ENCODE measurements at places on chromosomes 6 and 20. TPM values are rescaled to one million over a fixed set of nuclear protein-coding genes. Genes with fewer than 3 reads are reported as not detected.

Gene SNAI1
- 0.54 TPM for total RNA-seq

Gene LAMA2
- 13.3 TPM for total RNA-seq

Gene KCNK5
- total RNA-seq = not detected

Gene BCAS1
- total RNA-seq = under 0.01 TPM

Gene BPIFA1
- total RNA-seq = not detected

DNA sequence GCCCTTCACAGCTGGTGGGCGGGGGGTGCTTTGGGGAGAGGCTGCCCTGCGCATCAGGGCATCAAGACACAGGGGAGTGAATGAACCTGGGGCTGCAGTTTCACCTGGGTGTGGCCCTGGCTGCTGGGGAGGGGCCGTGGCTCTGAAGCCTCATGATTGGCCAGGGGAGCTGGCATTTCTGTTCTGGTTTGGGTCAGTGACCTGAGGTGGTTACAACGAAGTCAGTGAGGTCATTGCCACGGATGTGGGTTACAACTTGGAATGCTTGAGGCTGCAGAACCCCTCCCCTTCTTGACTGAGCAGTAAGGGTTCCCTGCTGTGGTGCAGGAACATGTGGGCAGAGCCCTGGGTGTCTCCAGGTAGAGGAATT lies 3.0 kb downstream of the TCEA2 start:
- no peak overlapping the region for H3K27ac ChIP-seq
- H3K4me1 ChIP-seq = peaks cover 27% of the 10 kb centered on the region
- H3K4me3 ChIP-seq = no peak overlapping the region
- peaks cover 4% of the 10 kb centered on the region for H3K36me3 ChIP-seq
- H3K27me3 ChIP-seq = no peaks in the 10 kb centered on the region

GRCh38 chr20:63977739-63978276 lies 1.6 kb downstream of the SAMD10 start:
- DNase-seq = peak; percentile 88
- H3K4me1 ChIP-seq = peaks cover 39% of the 10 kb centered on the region
- no peak overlapping the region for H3K27ac ChIP-seq
- H3K27me3 ChIP-seq = no peaks in the 10 kb centered on the region
- H3K4me3 ChIP-seq = no peak overlapping the region

GRCh38 chr20:50523552-50524167 lies 13.5 kb downstream of the PTPN1 start:
- H3K27ac ChIP-seq = no peak overlapping the region
- no peaks in the 10 kb centered on the region for H3K27me3 ChIP-seq
- no peak overlapping the region for H3K4me3 ChIP-seq
- H3K4me1 ChIP-seq = peaks cover 42% of the 10 kb centered on the region

DNA sequence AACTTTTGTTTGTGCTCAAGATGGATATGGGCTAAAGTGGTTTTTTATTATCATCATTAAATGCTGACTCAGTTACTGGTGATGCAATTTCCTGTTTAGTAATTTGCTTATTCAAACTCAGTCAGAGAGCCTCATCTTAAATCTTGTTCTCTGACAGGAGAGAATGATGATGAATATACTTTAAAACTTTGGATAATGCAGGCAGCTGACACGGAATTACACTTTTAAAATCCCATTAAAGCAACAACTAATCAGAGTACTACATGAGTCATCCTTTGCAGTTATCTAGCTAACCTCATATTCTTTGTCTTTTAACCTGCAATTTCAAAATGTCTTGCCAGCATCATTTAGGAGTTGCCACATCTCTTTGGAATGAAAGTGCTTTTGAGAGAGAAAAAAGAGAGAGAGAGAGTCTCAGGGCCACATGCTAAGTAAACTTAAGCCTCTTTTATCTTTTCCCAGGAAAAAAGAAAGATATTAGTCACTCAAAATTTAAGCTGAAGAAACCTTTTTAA lies 9.2 kb upstream of the C6orf141 start:
- no peaks in the 10 kb centered on the region for H3K27me3 ChIP-seq
- peak; percentile 52 for DNase-seq
- no peaks in the 10 kb centered on the region for H3K36me3 ChIP-seq
- H3K27ac ChIP-seq = no peak overlapping the region
- H3K4me1 ChIP-seq = no peaks in the 10 kb centered on the region
